ENCODE measurements at places on chromosomes 7 and 10. TPM values are rescaled to one million over a fixed set of nuclear protein-coding genes. Genes with fewer than 3 reads are reported as not detected.

GRCh38 chr7:84042110-84042539, 152.5 kb downstream of the SEMA3A start:
- no peaks in the 10 kb centered on the region for H3K36me3 ChIP-seq
- H3K4me3 ChIP-seq = no peak overlapping the region
- no peaks in the 10 kb centered on the region for H3K4me1 ChIP-seq
- DNase-seq = no peak
- H3K27me3 ChIP-seq = no peaks in the 10 kb centered on the region

DNA sequence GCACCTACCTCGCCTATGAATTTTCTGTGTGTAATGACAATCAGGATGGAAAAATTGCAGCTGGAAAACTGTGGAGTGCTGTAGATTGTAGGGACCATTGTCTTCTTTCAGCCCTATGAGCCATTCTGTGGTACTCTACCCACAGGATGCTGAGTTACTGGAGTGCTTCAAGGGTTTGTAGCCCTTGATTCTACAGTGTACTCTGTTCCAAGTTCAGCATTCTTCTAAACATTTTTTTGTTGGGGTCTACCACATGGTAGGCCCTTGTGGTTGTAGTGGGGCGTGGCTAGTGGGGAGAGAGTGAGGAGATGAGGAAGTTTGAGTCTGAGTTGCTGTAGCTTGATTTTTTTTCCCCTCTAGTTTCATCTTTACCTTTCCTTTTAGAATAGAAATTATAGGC, 33.5 kb downstream of the REEP3 start:
- no peaks in the 10 kb centered on the region for H3K4me1 ChIP-seq
- no peaks in the 10 kb centered on the region for H3K36me3 ChIP-seq
- H3K27ac ChIP-seq = no peak overlapping the region

GRCh38 chr7:137501562-137501961, 158.0 kb upstream of the PTN start:
- H3K4me3 ChIP-seq = no peak overlapping the region
- no peaks in the 10 kb centered on the region for H3K4me1 ChIP-seq
- DNase-seq = no peak
- no peak overlapping the region for H3K27ac ChIP-seq
- no peaks in the 10 kb centered on the region for H3K36me3 ChIP-seq

- no peak for DNase-seq
- H3K4me1 ChIP-seq = no peaks in the 10 kb centered on the region
- no peak overlapping the region for H3K27ac ChIP-seq
- no peaks in the 10 kb centered on the region for H3K27me3 ChIP-seq
- H3K36me3 ChIP-seq = no peaks in the 10 kb centered on the region
- H3K4me3 ChIP-seq = no peak overlapping the region
These were observed 21.0 kb upstream of the ABI1 start for GRCh38 chr10:26881600-26882331.

DNA sequence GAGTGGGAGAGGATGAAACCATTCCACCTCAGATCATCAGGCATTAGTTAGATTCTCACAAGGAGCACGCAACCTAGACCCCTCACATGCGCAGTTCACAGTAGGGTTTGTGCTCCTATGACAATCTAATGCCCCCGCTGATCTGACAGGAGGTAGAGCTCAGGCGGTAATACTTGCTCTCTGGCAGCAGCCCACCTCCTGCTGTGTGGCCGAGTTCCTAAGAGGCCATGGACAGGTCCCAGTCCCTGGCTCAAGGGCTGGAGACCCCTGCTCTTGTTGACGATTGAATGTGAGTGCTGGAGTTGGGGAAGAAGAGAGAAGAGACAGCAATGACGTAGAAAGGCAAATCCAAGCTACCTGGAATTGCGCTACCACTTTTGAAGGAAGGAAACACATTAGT, 267.2 kb downstream of the TFEC start:
- no peak overlapping the region for H3K4me3 ChIP-seq
- DNase-seq = no peak
- H3K27me3 ChIP-seq = no peaks in the 10 kb centered on the region
- H3K27ac ChIP-seq = no peak overlapping the region
- H3K4me1 ChIP-seq = no peaks in the 10 kb centered on the region

- no peak for DNase-seq
- H3K4me3 ChIP-seq = peak overlapping the region; percentile 96
- no peaks in the 10 kb centered on the region for H3K27me3 ChIP-seq
- no peaks in the 10 kb centered on the region for H3K36me3 ChIP-seq
- H3K4me1 ChIP-seq = no peaks in the 10 kb centered on the region
- H3K27ac ChIP-seq = peak overlapping the region; percentile 47
These were observed 711 bp downstream of the HIP1 start for GRCh38 chr7:75737856-75738603.

DNA sequence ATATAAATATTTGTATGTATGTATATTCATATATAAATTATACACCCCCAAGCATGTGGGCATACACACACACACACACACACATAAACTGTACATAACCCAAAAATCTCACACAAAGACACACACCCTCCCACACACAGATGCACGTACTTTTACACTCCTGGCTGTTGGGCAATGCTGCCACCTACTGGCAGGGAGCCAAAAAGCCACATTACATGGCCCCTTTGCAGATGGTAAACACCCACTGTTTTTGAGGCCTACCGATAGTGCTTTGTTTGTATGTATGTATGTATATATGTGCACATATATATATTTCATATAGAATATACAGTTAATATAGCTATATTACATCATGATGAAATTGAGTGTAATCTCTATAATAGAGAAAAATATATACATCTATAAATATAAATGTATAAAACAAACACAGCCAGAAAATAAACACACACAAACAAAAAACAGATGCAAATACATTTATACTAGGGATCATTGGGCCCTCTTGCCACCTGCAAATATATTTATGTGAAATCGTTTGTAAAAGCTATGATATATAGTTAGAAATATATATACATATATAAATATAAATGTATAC, 120.1 kb upstream of the ACBD5 start:
- no peak overlapping the region for H3K4me3 ChIP-seq
- H3K4me1 ChIP-seq = no peaks in the 10 kb centered on the region
- DNase-seq = peak; percentile 76
- H3K27ac ChIP-seq = no peak overlapping the region
- no peaks in the 10 kb centered on the region for H3K27me3 ChIP-seq

- no peaks in the 10 kb centered on the region for H3K27me3 ChIP-seq
- no peak overlapping the region for H3K4me3 ChIP-seq
- no peak for DNase-seq
- no peaks in the 10 kb centered on the region for H3K4me1 ChIP-seq
These were observed 106.0 kb downstream of the ADARB2 start for GRCh38 chr10:1631282-1631681.

DNA sequence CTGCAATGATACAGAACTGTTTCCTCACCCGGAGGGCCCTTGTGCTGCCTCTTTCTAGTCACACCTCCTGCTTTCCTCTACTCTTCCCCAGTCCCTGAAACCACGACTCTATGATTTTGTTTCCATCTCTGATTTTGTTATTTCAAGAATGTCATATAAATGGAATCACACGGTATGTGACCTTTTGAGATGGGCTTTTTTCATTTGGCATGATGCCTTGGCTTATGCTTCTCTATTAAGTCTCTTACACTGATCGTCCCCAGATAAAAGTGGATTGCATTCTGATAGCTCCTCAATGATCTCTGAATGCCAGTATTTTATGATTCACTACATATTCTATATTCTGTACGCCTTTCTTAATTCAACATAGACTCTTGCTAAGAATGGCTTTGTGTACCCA, 78.2 kb downstream of the GALNT11 start:
- H3K36me3 ChIP-seq = no peaks in the 10 kb centered on the region
- H3K27ac ChIP-seq = no peak overlapping the region
- H3K4me1 ChIP-seq = no peaks in the 10 kb centered on the region
- no peaks in the 10 kb centered on the region for H3K27me3 ChIP-seq

- H3K27ac ChIP-seq = no peak overlapping the region
- H3K4me1 ChIP-seq = no peaks in the 10 kb centered on the region
These were observed 58.4 kb downstream of the MET start for GRCh38 chr7:116730097-116731022.

Gene SPDYE16
- total RNA-seq = not detected

DNA sequence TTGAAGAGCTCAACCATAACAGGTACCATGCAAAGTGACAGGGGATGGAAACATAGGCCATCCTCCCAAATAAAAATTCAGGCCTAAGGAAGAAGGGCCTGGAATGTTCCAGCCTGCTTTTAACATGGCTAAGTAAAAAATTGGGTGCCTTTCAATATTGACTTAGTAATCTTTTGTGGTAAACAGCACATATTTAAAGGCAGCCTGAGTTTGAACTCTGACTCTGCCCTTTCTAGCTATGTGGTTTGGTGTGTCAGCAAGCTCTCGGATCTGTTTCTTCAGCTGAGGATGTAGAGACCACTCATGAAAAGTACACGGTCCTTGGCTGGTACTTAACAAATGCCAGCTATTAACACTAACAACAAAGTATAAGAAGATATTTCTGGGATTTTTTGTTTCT, 191.8 kb upstream of the CDCA7L start:
- no peaks in the 10 kb centered on the region for H3K27me3 ChIP-seq
- H3K4me1 ChIP-seq = no peaks in the 10 kb centered on the region
- H3K27ac ChIP-seq = no peak overlapping the region

Gene ANXA8L1
- total RNA-seq = not detected

DNA sequence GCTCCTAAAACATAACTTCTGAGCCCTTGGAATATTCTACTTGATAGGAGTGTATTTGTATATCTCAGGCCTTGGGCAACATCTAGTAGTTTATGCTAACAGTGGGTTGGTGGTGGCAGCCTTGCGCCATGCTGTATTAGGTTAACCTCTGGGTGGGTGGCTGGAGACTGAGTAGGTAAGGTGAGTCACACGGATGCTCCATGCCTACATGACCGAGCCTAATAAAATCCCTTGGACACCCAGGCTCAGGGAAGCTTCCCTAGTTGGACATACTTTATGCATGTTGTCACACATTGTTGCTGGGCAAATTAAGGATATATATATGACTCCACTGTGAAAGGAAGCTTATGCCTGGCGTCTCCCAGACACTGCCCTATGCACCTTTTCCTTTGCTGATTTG, 6.0 kb upstream of the DAGLB start:
- no peaks in the 10 kb centered on the region for H3K36me3 ChIP-seq
- no peak overlapping the region for H3K4me3 ChIP-seq
- no peak overlapping the region for H3K27ac ChIP-seq
- H3K4me1 ChIP-seq = no peaks in the 10 kb centered on the region

- H3K36me3 ChIP-seq = no peaks in the 10 kb centered on the region
- no peak for DNase-seq
- H3K4me3 ChIP-seq = no peak overlapping the region
- H3K27ac ChIP-seq = peak overlapping the region; percentile 42
- H3K27me3 ChIP-seq = no peaks in the 10 kb centered on the region
These were observed 90.6 kb downstream of the CYP51A1 start for GRCh38 chr7:92043637-92044036.

- DNase-seq = no peak
- H3K27me3 ChIP-seq = no peaks in the 10 kb centered on the region
These were observed 33.6 kb downstream of the GPER1 start for GRCh38 chr7:1121476-1121875.

Gene RASSF4
- 19.9 TPM for total RNA-seq

- peak overlapping the region; percentile 90 for H3K27ac ChIP-seq
- H3K4me3 ChIP-seq = peak overlapping the region; percentile 73
- DNase-seq = peak; percentile 49
- no peaks in the 10 kb centered on the region for H3K27me3 ChIP-seq
- H3K36me3 ChIP-seq = no peaks in the 10 kb centered on the region
- H3K4me1 ChIP-seq = peaks cover 10% of the 10 kb centered on the region
These were observed 640 bp upstream of the ZNF425 start for GRCh38 chr7:149126662-149127266.

DNA sequence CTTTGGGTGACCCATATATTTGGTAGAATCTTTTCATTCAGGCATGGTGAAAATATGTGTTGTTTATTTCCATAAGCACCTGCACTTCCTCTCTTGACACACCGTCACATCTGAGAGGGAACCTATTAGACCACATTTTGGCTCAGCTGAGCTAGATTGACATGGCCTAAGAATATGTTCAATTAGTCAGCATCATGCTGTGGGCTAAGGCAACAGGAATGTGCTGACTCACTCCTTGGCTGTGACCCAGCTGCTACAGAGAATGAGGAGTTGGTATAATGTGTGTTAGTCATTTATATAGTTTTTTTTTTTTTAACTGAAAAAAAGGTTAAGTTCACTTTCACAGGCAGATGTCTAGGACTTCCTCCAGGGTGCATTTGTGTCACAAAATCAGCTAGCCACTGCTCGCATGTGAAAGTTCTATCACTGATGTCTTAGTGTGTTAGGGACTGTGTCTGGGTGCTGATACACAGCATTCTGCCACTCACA, 180.6 kb downstream of the SEMA3E start:
- H3K4me3 ChIP-seq = no peak overlapping the region
- H3K36me3 ChIP-seq = no peaks in the 10 kb centered on the region
- no peak overlapping the region for H3K27ac ChIP-seq
- peak; percentile 54 for DNase-seq
- H3K27me3 ChIP-seq = no peaks in the 10 kb centered on the region

Gene STK31
- total RNA-seq = 0.96 TPM

DNA sequence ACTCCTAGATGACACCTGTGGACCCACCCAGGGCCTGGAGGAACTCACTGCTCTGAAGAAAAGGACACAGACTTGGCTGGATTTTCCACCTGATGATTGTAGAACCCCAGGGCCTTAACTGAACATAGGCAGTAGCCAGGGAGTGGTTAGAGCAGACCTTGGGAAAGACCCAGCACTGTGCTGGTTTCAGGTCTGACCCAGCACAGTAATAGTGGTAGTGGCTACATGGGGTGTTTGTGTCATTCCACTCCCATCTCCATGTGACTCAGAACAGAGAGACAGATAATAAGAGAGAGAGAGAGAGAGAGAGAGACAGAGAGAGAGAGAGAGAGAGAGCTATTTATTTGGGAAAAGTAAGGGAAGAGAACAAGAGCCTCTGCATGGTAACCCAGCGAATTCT, 239.1 kb upstream of the MEOX2 start:
- H3K27ac ChIP-seq = no peak overlapping the region
- no peaks in the 10 kb centered on the region for H3K36me3 ChIP-seq
- H3K4me3 ChIP-seq = no peak overlapping the region
- H3K4me1 ChIP-seq = no peaks in the 10 kb centered on the region
- H3K27me3 ChIP-seq = no peaks in the 10 kb centered on the region

DNA sequence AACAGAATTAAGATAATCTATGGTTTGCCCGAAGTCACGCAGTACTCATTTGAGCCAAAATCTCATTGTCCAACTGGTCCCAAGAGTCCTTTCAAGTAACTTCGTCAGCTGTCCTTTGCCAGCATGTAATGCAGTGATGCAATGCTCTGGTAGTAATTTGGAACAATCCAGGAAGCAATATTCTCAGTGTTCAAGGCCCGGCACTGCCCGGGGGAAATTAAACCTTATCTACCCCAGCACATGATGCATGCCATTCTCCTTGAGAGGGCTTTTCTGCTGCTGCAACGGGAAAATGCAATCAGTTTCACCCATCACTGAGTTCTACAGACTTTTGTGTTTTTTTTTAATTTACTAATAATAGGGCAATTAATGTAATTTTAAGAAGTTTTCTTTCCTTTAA, 77.6 kb upstream of the NME8 start:
- H3K27me3 ChIP-seq = no peaks in the 10 kb centered on the region
- H3K36me3 ChIP-seq = no peaks in the 10 kb centered on the region
- H3K27ac ChIP-seq = no peak overlapping the region
- no peak overlapping the region for H3K4me3 ChIP-seq
- no peak for DNase-seq

Gene ASIC3
- total RNA-seq = 2.2 TPM

- H3K36me3 ChIP-seq = no peaks in the 10 kb centered on the region
- H3K4me3 ChIP-seq = peak overlapping the region; percentile 44
- peaks cover 19% of the 10 kb centered on the region for H3K4me1 ChIP-seq
These were observed 172.0 kb upstream of the TNRC18 start for GRCh38 chr7:5595545-5596045.

Gene PLXDC2
- total RNA-seq = 12.5 TPM

Measured in colonic mucosa (tissue), 4 donors.